AG08395 (cell line): ENCODE measurements at places on chromosomes 6 and 20.
A peak's percentile ranks its signal among the peaks of the same experiment; 100 is the strongest.

GRCh38 chr6:131949620-131949908, 1.6 kb downstream of the CCN2 start:
- no peak for DNase-seq

- DNase-seq = no peak
These were observed 1.1 kb downstream of the FAM184A start for GRCh38 chr6:119077391-119077642.

DNA sequence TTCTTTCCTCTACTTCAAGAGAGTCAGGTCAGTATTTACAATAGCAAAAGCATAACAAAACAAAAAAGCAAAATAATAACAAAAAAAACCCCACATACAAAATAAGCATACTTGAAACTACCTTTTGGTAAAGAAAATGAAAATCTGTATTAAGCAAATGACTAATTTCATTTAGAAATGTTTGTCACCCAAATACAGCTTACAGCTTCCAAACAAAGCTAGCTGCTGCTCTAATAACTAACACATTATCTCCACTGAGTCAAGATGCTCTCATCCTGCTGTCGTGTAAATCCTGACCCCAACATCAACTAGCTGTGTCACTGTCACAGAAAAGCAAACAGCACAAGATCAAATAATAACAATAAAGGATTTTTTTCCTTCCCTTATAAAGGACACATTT, 21.7 kb downstream of the MAP7 start:
- peak; percentile 11 for DNase-seq

DNA sequence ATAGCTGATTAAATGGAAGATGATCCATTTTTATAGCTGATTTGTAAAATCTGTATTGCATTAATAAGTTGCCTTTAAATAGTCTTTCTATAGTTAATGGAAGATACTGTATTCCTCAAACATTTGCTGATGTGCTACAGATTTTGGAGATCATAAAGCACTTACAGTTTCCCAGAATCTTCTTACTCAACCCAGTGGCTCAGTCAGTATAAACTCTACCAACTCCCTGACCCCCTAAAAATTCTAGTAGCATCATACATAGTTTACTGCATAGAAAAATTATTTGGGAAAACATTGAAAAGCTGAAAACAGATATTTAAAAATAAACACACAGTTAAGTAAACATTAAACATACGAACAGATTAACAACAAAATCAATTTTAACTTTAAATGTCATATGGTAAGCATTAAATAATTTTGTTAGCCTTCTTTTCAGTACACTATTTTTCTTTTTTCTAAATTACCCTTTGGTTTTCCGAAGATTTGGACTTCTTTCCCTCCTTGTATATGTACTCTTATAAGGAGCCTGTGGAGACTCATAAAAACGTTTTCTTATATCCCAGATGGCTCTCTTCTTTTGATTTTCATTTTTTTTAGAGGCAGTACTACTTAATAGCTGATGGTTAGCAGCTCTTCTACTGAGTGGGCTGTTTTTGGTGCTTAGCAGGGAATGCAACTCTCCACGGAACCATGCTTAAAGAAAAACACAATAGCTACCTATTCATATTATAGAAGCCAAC, 62.7 kb upstream of the BMP5 start:
- DNase-seq = no peak

DNA sequence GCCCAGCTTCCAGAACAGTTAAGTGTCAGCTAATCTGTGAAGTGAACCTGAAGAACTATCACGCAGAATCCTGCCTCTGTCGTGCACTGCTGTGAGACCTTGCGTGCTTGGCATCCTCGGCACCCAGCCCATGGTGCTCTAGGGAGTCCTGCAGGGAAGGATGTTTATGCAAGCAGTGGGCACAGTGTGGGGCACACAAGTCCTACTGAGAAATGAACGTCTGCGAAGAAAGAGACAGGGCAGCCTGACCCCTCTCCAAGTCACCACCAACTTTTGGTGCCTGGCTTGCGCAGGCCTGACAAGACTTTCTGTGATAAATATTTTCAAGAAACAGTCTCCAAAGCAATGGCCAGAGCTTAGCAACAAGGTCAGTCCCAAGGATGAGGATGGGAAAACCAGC, 68.0 kb downstream of the MYH7B start:
- DNase-seq = no peak

DNA sequence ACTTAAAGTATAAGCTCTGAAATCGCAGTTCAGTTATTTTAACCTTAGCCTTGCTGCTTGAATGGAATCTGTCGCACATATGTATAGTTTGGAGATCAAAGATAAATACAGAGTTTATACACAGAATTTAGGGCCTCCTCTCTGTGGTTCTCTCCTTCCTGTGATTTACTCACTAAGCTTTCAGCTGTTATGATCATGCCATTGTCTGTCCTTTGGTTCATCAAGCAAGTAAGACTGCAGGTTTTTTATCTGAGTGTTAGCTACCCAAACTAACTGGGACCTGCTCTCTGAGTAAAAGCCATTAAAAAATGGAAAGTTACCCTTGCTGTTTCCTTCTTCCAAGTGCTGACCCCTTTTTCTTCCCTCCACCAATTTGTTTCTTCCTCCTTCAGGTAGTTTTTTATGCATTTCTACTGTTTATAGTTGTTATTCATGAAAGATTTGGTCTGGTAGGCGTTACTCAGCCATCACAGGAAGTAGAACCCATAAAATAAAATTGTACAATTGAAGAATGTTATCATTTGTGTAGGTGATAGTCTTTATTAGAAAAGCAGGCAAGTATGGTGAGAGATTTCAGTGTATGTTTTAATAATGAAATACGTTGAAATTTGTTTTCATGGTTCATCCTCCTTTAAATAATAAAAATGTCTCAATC, 33.7 kb upstream of the SUMO4 start:
- no peak for DNase-seq

- DNase-seq = peak; percentile 32
These were observed 8.7 kb downstream of the CST3 start for GRCh38 chr20:23629017-23629541.

DNA sequence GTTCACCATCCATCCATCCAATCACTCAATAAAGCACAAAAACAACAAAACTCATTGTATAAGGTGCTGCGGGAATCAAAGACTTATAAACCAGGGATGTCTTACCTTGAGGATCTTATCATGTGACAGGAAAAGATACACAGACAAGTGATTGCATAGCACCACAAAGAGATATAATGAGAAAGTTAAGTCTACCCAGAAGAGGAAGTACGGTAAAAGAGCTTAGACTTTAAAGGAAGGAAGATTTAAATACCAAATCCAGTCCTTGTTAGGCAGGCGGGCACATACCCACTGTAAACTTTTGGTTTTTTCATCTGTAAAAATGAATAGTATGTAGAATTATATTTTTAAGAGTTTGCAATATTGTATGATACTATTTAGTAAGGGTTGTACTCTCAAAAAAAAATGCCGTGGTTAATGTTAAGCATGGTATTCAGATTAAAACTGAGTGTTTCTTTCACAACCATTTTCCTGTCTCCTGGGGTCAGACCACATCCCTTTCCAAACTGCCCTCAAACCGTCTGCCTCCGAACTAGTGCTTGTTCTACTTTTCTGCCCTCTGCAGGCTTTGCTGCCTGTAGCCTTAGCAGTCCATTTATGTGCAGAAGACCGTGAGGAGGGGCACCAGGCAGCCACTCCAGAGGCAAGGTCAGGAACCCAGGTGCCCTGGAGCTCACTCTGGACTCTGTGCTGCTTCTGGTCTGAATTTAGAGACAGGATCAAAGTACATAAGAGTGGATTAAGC, 179.5 kb upstream of the SYNDIG1 start:
- no peak for DNase-seq
